ENCODE measurements at places on chromosomes 12 and 14. TPM values are rescaled to one million over a fixed set of nuclear protein-coding genes. Genes with fewer than 3 reads are reported as not detected.

DACT1 gene
- total RNA-seq: 56.0 TPM

CCDC196 gene
- total RNA-seq: not detected

RND1 gene
- total RNA-seq: 0.44 TPM

MORN3 gene
- total RNA-seq: 1.5 TPM

Measured in placental pericyte (primary cell).